ENCODE measurements at places on chromosomes 1 and 21. TPM values are rescaled to one million over a fixed set of nuclear protein-coding genes. Genes with fewer than 3 reads are reported as not detected.
A peak's percentile ranks its signal among the peaks of the same experiment; 100 is the strongest.

GPR161 gene
- total RNA-seq, result 0.27 TPM

GRCh38 chr1:151960780-151961513 lies 32.7 kb downstream of the S100A10 start:
- DNase-seq, result no peak

GRCh38 chr1:160550572-160551034 lies 27.5 kb upstream of the SLAMF6 start:
- peak; percentile 67 for DNase-seq

DNA sequence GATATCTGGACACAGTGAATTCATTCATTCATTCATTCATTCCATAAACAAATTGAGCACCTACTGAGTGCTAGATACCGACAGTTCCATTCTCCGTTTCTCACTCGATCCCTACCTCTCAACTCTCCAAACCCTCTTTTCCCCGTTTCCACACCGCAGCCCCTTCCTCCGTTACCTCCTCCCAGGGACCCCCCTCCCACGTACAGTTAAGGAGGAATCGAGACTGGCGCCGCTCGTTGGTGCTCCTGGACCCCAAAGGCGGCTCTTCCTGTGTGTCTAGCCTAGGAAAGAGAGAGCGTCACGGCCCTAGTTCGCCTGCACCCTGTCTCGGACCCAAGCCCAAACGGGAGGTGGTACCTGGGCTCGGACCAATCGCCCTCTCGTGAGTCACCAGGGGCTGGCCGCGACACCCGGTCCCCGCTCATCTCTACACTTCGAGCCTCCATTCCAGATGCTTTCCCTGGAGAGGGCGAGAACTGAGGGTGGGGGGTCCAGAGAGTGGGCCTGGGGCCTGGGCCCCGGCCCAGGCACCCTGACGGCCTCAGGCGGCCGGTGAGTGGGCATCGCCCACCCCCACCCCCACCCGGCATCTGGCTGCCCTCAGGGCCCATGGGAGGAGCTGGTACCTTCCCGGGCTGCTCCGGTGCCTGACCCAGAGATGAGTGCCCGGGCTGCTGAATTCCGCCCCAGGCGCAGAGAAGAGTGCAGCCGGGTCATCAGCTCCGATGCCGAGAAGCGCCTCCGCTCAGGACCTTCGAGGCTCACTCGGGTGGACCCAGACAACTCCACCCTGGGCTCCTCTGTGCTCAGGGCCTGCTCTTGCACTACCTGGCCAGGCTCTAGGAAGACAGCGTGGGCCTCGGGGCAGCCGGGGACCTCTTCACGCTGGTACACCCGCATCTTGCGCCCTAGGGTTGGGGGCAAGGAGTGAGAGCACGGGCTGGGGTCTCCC lies 4.9 kb downstream of the ARHGEF19 start:
- no peak for DNase-seq

DNA sequence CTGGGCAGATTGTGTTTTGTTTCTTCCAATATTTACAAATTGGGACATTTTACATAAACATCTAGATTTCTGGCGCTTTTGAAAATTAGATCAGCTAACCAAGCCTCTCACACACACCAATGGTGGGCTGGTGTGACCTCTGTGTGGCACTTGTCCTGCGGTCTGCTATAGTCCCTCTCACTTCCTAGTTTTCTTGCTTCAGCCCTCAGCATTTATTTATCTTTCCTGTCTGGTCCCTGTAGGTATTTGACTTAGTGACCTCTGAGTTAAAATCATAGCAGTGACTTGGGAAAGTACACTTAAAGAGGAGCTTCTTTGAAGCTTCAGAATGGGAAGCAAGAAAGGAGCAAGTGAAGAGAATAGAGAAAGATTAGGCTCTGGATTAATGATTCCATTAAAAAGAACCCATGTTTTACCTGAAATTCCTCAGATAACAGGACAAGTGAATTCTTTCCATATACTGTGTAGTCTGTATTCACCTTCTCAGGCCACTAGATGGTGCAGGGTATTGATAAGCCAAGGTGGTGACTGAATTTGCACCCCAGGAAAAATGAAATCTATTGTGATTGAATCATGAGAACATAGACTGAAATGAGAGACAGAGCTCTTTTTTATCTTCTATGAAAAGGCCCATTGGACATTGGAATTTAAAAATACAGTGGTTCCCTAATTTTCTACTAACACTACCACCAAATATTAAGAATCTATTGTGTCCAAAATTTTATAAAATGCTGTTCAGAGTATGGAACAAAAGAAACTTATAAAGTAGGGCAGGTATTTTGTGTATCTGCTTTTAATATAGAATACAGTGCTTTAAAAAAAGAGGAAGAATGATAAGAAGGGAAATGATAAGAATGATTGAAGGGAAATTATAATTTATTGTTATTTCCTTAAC lies 7.1 kb upstream of the DIPK1A start:
- DNase-seq, result no peak

ST6GALNAC3 gene
- 0.53 TPM for total RNA-seq

RHBDL2 gene
- not detected for total RNA-seq

KIRREL1 gene
- 0.15 TPM for total RNA-seq

- DNase-seq, result no peak
Observed at GRCh38 chr1:115437196-115437595, 99.1 kb upstream of the NGF start.

DNA sequence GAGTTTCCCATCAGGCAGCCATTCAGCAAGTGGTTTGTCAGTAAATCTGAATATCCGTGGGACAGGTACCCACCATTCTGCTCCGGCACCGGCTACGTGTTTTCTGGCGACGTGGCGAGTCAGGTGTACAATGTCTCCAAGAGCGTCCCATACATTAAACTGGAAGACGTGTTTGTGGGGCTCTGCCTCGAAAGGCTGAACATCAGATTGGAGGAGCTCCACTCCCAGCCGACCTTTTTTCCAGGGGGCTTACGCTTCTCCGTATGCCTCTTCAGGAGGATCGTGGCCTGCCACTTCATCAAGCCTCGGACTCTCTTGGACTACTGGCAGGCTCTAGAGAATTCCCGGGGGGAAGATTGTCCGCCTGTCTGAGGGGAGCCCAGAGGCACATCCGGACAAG lies 48.4 kb downstream of the B3GALT5 start:
- no peak for DNase-seq

All from activated T-cell treated with anti-CD3 and anti-CD28 coated beads, Interleukin-2, amount 50 U/mL, for 4 hours (primary cell).